ENCODE measurements at places on chromosomes 11 and 22.

DNA sequence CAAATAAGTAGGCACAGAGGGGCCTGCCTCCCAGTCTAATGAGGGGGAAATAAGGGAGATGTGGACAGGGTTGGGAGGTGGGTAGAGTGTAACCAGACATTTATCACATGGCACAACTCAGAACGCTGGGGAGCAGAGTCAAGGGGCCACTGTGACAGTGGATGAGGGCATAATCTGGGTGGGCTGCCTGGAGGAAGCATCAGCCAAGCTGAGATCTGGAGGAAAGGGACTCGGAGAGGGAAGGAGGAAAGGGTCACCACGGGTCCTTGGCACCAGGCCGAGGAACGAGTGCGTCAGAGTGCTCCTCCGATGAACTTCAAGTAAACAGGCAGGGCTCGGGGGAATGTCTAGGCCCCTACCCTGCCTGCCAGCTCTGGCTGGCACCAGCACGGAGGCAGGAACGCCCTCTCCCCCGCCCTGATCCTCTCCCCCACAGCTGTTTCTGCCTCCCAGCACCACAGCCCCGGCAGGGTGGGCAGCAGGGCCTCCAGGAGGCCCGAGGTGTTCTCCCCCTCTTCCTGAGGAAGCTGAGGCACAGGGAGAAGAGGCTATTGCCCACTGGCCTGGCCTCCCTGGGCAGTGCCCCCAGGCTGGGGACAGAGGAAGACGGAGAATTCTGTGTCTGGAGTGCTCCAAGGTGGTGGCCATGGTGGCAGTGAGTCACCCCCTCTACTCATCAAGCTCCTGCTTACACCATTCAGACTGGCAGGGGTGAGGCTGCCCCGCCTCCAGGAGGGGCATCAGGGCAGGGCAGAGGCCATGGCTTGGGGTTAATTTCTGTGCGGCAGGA lies 4.2 kb downstream of the ALDH3B1 start:
- DNase-seq = peak; percentile 90

- DNase-seq = no peak
These were observed 706 bp upstream of the SCYL1 start for GRCh38 chr11:65524014-65524740.

DNA sequence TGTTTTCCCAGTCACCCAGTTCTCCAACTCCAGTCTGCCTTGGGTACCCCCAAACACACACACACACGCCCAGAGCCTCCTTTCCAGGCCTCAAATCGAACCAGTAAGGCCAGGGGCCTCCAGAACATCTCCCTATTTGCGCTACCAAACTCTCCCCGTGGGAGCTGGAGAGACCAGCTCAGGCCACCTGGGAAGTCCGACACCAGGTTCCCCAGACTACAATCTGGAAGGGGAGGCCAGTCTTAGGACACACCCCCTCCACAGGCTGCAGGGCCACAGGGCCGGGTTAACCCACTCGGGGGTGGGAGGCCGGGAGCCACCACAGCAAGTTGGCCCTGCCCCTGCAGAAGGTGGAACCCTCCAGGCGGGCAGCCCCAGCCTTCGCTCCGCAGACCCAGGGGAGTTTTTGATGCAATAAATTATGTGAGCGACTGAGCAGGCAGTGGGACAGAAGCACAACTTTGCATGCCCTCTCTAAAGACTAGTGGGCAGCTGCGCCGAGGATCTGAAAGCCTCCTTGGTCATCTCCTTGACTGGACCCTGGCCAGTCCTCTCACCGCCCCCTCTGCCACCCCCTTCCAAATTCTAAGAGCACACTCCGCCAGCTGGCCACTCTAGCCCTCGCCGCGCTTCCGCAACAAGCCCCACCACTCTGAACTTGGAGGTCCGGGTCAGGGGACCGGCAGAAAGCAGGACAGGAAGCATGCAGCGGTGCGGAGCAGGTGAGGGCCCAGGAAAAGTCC lies 2.8 kb downstream of the IGF2 start:
- DNase-seq = no peak

DNA sequence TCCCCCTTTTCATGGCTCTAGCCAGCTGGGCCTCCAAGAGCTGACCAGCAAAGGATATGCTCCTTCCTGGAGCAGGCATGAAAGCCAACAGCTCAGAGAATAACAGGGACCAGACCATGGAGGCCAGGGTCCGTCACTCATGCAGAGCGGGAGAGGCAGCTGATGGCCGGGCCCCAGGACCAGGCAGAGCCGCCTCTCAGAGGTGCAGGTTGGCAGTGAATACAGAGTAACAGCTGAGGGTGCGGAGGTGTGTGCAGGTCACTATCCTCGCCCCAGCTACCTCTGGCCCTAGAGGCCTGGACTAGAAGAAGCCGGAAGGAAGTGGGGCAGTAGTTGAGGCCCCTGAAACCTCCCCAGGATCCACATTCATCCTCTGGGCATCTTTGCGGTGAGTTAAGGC lies 1377.3 kb downstream of the TBC1D22A start:
- no peak for DNase-seq

DNA sequence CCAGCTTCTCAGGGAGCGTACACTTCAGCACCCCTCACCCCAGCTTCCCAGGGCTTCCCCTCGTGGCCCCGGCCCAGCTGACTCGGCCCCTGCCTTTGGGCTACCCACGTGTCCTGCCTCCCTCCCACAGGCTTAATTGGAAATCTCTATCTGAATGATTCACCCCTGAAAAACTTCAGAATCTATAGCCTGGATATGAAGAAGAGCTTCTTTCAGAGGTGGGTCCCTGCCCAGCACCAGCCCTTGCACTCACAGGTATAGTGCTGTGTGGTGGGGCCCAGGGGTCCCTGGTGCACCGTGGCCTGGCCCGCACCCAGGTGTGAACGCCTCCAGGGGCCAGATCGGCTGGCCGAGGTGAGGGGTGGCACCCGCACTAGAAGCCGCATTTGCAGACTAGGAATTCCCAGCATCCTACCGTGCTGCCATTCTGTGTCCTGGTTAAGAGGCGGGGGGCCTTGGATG lies 38.4 kb downstream of the B3GAT1 start:
- DNase-seq = no peak

GRCh38 chr22:24996420-24996952 lies 44.0 kb downstream of the KIAA1671 start:
- no peak for DNase-seq

DNA sequence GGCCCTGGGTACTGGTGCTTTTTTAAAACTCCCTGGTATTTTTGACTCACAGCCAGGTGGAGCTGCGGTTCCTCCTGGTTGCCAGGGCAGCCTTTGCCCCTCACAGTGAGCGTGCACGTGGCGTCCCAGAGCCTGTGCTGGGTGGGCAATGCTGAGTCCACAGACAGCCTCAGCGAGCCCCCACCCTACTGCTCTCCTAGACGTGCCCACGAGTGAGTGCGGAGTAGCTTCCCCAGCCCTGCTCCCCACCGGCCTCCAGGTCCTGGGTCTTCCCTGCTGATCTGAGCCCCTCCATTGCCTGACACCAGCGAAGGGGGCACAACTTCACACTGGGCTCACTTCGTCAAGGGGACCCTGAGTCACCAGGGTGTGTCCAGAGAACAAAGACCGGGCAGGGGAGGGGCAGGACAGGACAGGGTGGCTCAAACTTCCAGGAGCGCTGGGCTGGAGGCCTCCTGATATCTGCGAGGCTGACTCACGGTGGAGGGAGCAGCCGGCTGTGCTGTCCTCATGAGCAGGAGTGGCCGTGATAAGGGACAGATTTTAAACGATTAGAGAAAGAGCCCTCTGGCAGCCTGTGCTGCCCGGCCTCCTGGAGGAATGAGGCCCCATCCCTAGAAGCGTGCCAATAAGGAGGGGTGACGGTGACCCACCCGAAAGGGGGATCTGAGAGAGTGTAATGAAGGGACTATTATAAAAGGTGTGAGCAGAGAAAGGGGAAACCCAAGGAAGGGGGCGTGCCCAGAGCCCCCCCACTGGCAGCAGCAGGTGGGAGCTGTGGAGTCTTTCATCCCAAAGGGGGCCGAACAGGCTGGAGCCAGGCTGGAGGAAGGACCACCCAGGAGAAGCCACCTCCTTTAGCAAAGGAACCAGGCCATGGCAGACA lies 129.3 kb upstream of the FGF3 start:
- peak; percentile 94 for DNase-seq

DNA sequence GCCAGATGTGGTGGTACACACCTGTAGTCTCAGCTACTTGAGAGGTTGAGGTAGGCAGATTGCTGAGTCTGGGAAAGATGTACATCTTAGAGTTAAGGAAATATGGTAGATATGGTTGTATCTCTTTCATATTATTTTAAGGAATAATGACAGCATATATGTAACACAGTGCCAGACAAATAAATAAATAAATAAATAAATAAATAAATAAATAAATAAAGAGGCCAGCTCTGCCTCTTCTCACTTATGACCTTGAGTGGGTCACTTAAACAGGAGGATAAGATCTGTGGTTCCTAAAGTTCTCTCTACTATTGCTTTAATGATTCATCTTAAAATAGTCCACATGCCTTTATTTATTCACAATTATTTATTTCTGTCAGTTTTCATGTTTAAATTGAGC lies 890.9 kb upstream of the TENM4 start:
- DNase-seq = no peak

DNA sequence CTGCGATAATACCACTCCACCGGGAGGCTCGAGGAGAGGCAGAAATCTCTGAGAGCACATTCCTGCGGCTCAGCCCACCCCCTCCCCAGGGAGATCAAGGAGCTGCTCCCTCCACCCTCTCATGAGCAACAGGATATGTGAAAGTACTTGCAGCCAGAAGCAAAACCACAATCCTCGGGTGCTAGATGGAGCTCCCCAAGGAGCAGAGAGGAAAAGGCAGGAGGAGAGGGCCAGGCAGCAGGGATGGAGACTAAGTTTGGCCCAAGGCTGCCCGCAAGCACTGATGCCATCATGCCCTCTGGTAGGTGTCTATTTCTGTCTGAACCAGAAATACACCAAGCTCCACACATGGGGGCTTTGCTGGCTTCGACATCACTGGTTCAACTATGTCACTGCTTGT lies 22.3 kb downstream of the VPS37C start:
- no peak for DNase-seq

- no peak for DNase-seq
These were observed 67.9 kb upstream of the GRAMD1B start for GRCh38 chr11:123362186-123362585.

- DNase-seq = no peak
These were observed 321.2 kb downstream of the CTTN start for GRCh38 chr11:70719516-70719915.

- DNase-seq = no peak
These were observed 28.1 kb upstream of the QSER1 start for GRCh38 chr11:32864555-32864954.

- peak; percentile 66 for DNase-seq
These were observed 714 bp downstream of the SDF2L1 start for GRCh38 chr22:21642584-21643448.

DNA sequence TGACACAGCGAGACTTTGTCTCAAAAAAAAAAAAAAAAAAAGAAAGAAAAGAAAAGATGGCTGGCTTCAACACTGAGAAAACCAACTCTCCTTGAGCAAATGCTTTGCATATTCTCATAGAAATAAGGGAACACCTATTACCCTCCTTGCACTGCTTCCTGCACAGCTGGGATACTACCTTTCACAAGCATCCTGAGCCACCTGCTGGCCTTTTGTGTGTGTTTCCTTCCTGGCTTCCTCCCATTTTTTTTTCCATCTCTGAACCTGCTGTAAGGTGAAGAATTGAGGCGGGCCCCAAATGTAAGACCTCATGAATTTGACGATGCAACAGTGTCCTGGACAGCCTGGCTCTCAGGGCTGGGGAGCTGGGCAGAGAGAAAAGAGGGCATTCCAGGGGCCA lies 1.9 kb upstream of the RFPL3 start:
- peak; percentile 5 for DNase-seq

GRCh38 chr22:48199667-48200066 lies 1437.2 kb downstream of the TBC1D22A start:
- DNase-seq = no peak

GRCh38 chr11:37468344-37468743 lies 870.3 kb upstream of the RAG2 start:
- DNase-seq = no peak

- no peak for DNase-seq
These were observed 607 bp downstream of the MRPL11 start for GRCh38 chr11:66437979-66438503.

GRCh38 chr22:39444247-39444800 lies 12.5 kb upstream of the MGAT3 start:
- DNase-seq = no peak

DNA sequence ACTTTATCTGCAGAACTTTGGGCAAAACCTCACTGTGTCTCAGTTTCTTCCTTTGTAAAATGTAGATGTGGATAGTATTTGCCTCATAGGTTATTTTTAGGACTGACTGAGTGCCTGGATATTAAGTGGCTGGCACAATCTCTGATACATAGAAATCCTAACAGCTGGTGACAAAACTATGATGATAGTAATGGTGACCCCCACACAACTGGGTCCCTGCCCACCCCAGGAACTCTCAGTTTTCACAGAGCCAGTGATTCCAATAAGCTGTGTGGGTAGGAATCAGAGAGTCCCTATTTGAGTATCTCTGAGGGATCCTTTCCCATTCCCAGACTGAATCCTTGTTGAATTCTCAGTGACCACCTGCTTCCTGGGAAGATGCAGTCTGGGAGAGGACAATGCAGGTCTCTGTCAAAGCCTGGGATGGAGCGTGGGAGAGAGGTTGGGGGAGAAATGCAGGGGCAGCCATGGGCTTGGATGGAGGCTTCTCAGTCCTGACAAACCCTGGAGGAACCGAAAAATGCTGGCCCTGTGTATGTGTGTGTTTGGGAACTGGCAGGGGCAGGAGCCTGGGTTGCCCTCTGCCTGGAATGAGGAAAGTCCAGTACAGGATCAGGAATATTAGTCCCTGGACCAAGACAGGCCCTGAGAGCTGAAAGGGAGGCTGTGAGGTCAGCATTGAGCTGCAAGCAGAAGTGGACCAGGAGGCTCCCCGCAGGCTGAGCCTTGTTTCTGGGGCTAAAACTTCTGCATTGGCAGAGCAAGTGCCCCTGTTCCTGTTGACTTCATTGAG lies 6.1 kb upstream of the P2RY6 start:
- no peak for DNase-seq

DNA sequence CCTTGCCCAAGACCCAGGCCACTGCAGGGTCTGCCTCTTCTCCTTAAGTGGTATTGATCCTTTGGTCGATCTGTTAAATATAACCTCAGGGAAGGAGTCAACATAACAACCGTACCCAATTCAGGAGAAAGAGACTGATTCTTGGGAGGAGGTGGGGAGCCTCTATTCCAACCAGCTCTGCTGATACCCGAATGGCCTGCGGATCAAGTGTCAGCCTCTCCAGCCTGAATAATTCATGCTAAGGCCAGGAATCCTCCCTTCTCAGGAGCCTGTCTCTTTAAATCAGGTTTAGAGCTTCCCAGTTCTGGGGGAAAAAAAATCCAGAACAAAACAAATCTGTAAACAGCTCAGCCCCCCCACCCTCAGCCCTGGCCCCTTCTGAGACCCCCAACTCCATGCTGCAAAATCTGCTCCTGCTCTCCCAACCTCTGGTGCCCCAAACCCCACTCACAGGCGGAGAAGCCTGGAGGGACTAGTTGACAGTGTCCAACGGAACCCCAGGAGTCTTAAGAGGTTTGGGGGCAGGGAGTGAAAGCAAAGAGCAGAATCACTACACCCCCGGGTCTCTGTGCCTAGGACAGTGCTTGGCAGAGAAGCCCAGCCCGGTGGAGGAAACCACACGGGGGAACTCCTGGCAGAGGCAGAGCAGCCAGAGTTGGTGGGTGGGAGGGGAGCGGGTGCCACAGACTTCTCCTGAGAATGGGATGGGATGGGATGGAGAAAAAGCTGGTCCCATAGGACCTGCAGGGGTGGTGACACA lies 863 bp upstream of the TPBGL start:
- DNase-seq = no peak

- DNase-seq = no peak
These were observed 101.4 kb downstream of the CACNA1I start for GRCh38 chr22:39671936-39672335.

GRCh38 chr11:31788085-31788484 lies 23.0 kb downstream of the PAX6 start:
- no peak for DNase-seq

All from LoVo (cell line).